Germinal center (tissue), 1 donor: ENCODE measurements at places on chromosomes 7 and 10.

GRCh38 chr10:68955355-68955831, 577 bp upstream of the DDX21 start:
- DNase-seq = no peak

DNA sequence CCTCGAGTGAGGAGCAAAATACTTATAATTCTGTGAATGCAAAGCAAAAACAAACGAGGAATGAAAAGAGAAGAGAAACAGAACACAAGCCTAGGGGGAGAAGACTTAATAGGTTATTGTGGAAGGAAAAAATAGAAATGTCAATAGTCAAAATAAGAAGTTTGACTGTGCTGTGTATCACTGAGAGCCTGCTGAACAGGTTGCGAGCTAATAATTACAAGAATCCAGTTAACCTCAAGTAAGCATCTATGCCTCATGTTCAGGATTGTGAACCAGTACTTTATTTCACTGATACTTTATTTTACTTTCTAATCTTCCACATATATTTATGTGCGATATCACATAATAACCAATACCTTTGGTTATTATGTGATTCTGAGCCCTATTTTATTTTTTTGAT, 316.7 kb downstream of the OTUD1 start:
- no peak for DNase-seq

GRCh38 chr10:122363311-122363710, 11.2 kb upstream of the PLEKHA1 start:
- no peak for DNase-seq

DNA sequence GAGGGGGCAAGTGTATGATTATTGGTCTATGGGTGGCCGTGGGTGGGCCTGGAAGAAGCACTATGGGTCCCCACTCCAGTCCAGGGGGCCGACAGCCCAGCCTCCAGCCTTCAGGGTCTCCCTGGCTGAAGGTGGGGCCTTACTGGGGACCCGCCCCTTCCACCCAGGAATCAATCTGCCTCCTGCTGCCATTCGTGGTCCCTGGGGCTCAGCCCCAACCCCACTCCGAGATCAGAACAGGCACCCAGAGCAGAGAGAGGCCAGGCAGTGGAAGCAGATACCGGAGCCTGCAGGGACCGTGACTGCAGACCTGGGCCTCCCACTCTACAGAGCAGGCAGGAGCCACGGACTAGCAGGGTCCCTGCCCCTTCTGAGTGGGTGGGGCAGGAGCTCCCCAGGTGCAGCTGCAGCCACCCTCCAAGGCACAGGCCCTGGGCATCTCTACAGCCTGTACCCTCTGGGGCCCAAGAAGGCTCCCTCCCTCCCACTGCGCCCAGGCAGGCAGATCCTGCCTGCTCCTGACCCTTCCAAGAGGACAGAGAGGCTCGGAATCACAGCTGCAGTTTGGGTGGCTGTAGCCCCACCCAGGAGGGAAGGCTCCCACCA, 13.6 kb upstream of the FOXL3 start:
- no peak for DNase-seq

DNA sequence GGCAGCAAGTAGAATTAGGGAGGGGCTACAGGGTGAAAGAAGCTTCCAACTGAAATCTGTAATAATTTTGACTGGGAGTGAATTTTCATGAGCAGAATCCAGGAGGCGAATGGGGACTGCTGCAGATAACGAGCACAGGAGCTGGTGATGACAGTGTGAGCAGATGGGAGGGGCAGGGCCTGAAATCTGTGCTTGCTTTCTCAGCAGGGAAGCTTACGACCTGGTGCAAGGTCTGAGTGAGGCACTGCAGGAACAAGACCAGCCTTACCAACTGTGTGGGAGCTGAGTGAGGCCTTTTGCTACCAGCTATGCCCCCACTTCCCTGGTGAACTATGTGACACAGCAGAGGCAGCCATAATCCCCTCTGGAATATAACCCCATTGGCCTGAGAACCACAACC, 109.8 kb downstream of the HPSE2 start:
- no peak for DNase-seq

DNA sequence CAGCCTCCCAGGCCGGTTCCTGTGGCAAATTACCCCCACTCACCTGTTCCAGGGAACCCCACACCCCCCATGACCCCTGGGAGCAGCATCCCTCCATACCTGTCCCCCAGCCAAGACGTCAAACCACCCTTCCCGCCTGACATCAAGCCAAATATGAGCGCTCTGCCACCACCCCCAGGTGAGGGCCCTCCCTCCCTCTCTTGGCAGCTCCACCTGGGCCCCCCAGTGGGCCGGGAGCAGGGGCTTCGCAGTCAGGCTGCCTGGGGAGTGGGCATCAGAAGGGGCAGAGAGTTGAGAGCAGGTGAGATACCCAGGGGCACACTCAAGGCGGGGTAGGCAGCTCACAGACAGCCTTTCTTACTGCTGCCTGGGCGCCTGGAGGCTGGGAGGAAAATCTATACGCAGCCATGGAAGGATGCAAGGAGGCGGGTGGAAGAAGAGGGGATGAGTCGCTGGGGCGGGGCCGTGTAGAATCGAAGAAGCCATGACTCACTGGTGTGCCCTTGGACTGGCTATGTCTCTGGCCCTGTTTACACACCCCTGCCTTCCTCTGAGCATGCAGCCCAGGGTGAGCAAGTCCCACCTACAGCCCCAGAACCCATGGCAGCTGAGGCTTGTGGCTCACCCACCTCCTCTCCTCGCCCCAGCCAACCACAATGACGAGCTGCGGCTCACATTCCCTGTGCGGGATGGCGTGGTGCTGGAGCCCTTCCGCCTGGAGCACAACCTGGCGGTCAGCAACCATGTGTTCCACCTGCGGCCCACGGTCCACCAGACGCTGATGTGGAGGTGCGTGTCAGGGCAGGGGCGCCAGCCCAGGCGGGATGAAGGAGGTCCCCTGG, 48.6 kb upstream of the PPIF start:
- DNase-seq = no peak

DNA sequence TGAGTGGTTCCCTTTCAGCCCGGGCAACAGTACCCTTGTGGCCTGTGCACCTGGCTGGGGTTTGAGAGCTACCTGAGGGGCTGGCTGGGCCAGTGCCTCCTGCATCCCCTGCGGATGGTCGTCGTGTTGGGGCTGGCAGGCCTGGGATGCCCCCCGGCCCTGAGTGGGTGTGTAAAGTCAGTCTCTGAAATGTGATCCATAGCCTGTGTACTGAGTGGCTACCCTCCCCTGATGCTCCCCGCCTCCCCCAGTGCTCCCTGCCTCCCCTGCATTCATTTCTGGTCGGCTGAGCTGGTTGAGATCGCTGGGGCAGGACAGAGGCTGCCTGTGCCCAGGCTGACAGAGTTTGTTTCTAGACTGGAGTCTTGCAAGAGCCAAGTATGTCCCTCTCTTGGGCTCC, 9.3 kb downstream of the ZNF316 start:
- DNase-seq = no peak

GRCh38 chr7:121107923-121108498, 119.5 kb downstream of the CPED1 start:
- peak; percentile 16 for DNase-seq

DNA sequence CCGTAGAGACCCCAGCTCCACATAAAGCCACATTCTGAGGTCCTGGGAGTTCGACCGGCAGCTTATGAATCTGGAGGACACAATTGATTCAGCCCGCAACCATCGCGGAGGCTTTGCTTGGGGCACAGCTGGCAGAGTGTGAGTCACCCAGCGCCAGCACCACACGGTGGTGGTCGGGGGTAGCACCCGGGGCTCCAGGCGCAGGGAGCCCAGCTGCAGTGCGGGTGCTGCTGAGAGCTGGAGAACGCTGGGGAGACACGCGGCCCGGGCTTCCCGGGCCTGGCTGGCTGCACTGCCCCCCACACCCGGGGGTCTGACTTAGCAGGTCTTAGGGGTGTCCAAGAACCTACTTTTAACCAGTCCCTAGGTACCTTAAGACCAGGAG, 87.9 kb downstream of the PAXIP1 start:
- DNase-seq = no peak

- no peak for DNase-seq
Observed at GRCh38 chr7:126436213-126436868, 816.4 kb downstream of the GRM8 start.

GRCh38 chr7:33792041-33792440, 113.3 kb upstream of the BMPER start:
- DNase-seq = no peak

- no peak for DNase-seq
Observed at GRCh38 chr10:28200775-28201174, 102.1 kb downstream of the MPP7 start.

DNA sequence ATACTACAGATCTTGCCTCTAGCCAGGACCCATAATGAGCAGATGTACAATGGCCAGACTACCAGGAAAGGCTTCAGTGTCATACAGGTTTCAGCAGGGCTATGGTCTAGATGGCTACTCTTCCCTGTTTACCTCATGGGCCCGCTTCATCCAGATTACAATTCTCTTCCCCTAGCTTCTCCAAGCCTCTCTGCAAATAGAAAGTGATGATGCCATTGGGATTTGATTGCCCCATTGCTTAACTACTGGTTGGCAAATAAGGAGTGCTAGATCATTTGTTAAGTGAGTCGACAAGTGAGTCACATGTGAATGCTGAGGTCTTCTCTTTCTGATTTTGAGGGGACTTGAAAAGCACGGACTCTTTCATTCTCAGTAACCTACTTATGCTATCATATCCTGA, 361.5 kb upstream of the LRRTM3 start:
- DNase-seq = no peak

- DNase-seq = no peak
Observed at GRCh38 chr10:15858861-15859281, 1.4 kb downstream of the MINDY3 start.

GRCh38 chr7:36227223-36227622, 74.2 kb downstream of the EEPD1 start:
- DNase-seq = no peak

DNA sequence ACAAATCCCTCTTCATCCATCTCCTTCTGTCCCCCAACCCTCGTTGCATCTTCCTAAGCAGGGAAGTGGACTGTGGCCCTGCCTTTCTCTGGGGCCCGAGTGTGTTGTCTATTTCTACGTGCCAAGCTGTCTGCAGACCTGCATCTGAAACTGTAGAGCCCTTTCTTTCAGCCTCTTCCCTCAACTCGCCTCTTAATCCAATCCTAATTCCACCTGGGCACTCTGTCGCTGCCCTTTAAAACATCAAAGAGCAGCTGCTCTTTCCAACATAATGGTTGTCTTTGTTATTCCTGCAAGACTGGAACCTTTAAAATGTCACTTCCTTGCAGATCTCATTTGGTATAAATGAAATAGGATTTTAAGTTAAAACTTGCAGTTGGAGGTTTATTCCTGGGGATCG, 21.5 kb upstream of the ADAM12 start:
- DNase-seq = no peak

DNA sequence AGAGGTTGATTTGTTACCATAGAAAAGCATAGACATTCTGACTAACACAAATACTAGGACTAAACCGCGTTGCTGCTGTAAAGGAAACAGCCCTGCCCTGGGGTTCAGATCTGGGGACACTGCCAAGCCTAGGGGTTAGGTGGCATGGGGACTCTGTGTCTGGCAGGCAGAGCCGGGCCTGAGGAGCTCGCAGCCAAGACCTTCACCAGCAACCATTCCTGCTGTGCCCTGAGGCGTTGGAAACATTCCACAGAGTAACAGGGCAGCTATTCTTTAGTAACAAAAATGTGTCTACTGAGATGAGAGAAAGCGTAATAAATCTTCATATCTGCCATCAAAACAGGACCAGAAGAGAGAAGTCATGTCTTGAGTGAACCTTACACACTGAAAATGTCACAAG, 280.5 kb downstream of the POM121L12 start:
- DNase-seq = no peak

- DNase-seq = no peak
Observed at GRCh38 chr7:6340241-6340640, 67.8 kb upstream of the CYTH3 start.

GRCh38 chr7:72101444-72101843, 310.7 kb downstream of the CALN1 start:
- no peak for DNase-seq

DNA sequence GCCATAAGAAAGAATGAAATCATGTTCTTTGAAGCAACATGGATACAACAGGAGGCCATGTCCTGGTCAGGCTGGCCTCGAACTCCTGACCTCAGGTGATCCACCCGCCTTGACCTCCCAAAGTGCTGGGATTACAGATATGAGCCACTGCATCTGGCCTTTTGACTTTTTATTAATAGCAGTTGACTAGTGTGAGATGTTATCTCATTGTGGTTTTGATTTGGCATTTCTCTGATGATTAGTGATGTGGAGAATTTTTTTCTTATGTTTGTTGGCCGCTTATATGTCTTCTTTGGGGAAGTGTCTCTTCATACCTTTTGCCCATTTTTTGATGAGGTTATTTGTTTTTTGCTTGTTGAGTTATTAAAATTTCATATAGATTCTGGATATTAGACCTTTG, 400.9 kb downstream of the SUGCT start:
- DNase-seq = no peak

DNA sequence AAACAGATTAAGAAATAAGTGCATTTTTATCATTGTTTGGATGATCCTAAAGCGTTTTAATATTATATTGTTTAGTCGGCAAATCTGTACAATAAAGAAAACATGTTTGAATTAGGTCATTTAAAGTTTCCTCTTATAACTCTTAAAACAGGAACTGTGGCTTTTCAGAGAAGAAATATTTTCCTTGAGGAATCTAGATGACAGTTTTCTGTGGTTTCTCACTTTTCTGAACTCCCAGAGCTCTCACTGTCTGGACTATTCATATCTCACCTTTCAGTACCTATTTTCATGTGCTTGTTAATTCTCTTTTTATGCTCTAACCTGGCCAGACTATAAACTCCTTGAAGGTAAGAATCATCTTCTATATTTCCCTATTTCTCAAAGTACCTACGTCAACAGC, 135.1 kb downstream of the CHN2 start:
- no peak for DNase-seq

GRCh38 chr10:35493196-35494118, 111.7 kb upstream of the GJD4 start:
- DNase-seq = no peak

GRCh38 chr7:56105508-56105907, 768 bp downstream of the CHCHD2 start:
- DNase-seq = no peak

DNA sequence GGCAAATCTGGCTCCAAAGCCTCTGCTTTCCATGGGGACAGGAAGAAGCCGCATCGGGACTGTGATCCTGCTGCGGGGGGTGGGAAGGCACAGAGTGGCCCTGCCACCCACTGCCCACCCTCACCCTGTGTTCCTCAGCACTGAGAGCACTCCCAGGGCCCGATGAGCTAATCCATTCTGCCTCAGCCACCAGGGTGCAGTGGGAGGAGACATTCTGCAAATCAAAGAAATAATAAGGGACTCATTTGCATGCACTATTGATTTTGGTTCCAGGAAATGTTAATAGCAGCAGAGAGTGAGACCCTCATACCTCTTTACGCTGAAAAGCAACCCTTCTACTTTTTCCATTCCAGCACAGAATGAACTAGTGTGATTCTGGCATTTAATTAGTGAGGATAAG, 572.8 kb downstream of the INHBA start:
- no peak for DNase-seq

- no peak for DNase-seq
Observed at GRCh38 chr10:54478601-54479000, 322.4 kb downstream of the PCDH15 start.

DNA sequence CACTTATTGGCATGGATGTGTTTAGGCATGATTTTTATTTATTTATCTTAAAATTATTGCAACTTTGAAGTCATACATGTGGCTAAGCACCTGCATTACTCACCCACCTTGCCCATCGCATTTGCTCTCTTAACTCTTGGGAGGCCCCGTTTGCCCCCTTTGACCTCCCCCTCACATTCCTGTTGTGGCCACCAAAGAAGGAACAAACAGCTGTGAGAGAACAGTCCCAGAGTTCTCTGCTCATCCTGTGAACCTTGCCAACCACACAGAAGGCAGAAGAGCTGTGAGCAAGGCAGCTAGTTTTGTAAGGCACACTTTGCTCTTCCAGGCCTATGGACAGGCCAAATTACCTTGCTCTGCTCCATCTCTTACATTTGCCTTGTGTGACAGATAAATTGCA, 23.6 kb upstream of the FGL2 start:
- no peak for DNase-seq
